Stimulated activated CD4-positive, alpha-beta T cell treated with anti-CD3 and anti-CD28 coated beads, Interleukin-2, amount 100 ng/mL, for 4 hours (primary cell): ENCODE measurements at places on chromosomes 5 and 9.

DNA sequence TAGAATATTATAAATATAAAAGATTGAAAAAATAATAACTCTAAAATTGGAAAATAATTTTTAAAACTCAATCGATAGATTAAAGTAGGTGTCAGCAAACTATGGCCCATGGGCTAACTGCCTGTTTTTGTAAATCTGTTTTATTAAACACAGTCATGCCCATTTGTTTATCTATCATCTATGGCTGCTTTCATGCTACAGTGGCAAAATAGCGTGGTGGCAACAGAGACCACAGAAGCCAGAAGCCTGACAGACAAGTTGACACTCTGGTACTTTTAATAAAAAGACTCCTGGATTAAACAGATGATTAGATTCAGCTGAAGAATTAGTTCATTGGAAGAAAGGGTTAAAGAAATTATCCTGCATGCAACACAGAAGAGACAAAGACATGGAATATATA lies 400.7 kb upstream of the RORB start:
- DNase-seq: no peak

DNA sequence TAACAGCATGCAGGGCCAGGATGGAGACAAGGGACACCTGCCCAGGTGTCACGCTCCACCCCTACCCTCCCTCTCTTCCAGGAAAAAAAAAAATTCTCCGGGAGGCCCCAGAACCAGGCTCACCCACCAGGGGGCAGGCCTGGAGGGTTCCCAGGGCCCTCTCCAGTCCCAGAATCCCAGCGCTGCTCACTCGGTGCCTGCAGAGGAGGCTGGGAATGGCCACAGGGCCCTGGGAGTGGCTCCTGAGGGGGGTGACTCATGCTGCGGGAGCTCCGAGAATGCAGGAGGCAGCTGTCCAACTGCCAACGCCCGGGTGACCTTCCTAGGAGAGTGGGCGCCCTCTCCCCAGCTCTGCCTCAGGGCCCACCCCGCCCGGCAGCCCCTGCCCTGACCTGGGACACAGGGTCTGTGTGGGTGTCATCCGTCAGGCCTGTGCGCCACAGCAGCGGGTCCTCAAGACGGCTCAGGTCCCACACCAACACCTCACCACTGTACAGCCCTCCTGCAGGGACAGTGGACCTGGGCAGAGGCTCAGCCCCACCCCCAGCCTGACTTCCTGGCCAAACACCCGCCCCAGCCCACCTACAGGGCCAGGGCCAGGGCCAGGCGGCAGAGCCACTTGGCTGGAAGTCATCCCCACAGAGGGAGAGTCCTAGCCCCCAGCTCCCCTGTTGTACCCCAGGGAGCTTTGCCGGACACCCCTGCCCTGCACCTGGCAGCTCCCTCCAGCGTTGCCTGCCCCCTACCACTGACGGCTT lies 21.2 kb downstream of the DYNC2I2 start:
- DNase-seq: no peak

GRCh38 chr9:72207278-72207677 lies 58.0 kb downstream of the GDA start:
- no peak for DNase-seq

DNA sequence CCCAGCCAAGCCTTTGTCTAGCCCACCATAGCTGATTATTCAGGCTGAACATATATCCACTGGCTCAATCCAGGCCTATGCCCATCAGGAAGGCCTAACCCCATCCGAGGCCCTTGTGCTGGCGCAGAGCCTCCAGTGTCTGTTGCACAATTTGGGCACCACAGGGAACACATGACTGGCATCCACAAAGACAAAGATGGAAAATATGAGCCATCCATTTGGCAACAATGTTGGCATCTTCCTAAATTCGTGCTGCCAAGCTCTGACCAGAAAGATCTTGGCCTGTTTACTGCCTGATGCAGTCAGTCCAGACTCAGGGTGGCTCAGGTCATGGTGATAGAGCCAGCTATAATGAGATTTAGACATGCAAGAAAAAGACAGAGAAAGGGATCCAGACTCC lies 233.8 kb downstream of the PIK3R1 start:
- DNase-seq: no peak

GRCh38 chr9:110095776-110096175 lies 112.2 kb downstream of the C9orf152 start:
- DNase-seq: no peak
